ENCODE measurements at places on chromosomes 6 and 20. TPM values are rescaled to one million over a fixed set of nuclear protein-coding genes. Genes with fewer than 3 reads are reported as not detected.

GRCh38 chr20:38726804-38727606 lies 2.7 kb downstream of the SLC32A1 start:
- no peak overlapping the region for H3K27ac ChIP-seq
- peaks cover 97% of the 10 kb centered on the region for H3K27me3 ChIP-seq
- H3K36me3 ChIP-seq: no peaks in the 10 kb centered on the region

GRCh38 chr20:14777591-14777990 lies 440.2 kb upstream of the FLRT3 start:
- H3K27me3 ChIP-seq: no peaks in the 10 kb centered on the region
- no peak overlapping the region for H3K27ac ChIP-seq
- H3K4me1 ChIP-seq: no peaks in the 10 kb centered on the region
- no peak overlapping the region for H3K4me3 ChIP-seq
- H3K36me3 ChIP-seq: no peaks in the 10 kb centered on the region

The HLA-G gene
- total RNA-seq: 0.21 TPM

The TFEB gene
- 20.3 TPM for total RNA-seq

GRCh38 chr6:23111984-23112383 lies 542.6 kb downstream of the HDGFL1 start:
- H3K27ac ChIP-seq: no peak overlapping the region
- H3K4me3 ChIP-seq: no peak overlapping the region
- DNase-seq: no peak
- H3K4me1 ChIP-seq: no peaks in the 10 kb centered on the region
- H3K36me3 ChIP-seq: no peaks in the 10 kb centered on the region

GRCh38 chr20:6051505-6051904 lies 2.4 kb downstream of the LRRN4 start:
- H3K4me3 ChIP-seq: no peak overlapping the region
- H3K36me3 ChIP-seq: no peaks in the 10 kb centered on the region
- no peak for DNase-seq
- H3K27me3 ChIP-seq: peaks cover 4% of the 10 kb centered on the region

The LAMA4 gene
- total RNA-seq: 16.7 TPM

GRCh38 chr6:106442395-106442794 lies 81.9 kb downstream of the CRYBG1 start:
- H3K4me3 ChIP-seq: no peak overlapping the region
- no peaks in the 10 kb centered on the region for H3K4me1 ChIP-seq
- H3K27me3 ChIP-seq: peaks cover 15% of the 10 kb centered on the region
- no peaks in the 10 kb centered on the region for H3K36me3 ChIP-seq

- no peaks in the 10 kb centered on the region for H3K36me3 ChIP-seq
- no peaks in the 10 kb centered on the region for H3K27me3 ChIP-seq
- DNase-seq: no peak
- H3K4me3 ChIP-seq: no peak overlapping the region
- H3K27ac ChIP-seq: no peak overlapping the region
Observed at GRCh38 chr20:56223352-56223751, 25.2 kb upstream of the MC3R start.

DNA sequence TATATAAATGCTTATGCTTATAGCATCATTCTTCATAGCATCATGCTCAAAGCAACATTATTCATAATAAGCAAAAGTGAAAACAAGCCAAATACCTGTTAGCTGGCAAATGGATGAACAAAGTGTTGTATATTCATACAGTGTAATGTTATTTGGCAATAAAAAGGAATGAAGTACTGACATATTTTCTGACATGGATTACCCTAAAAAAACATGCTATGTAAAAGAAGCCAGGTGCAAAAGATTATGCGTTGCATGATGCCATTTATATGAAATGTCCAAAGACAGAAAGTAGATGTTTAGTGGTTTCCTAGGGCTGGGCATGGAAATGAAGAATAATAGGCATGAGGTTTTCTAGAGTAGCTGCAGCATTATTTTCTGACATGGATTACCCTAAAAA lies 77.1 kb downstream of the GFRA4 start:
- no peak for DNase-seq
- no peak overlapping the region for H3K27ac ChIP-seq
- peaks cover 32% of the 10 kb centered on the region for H3K36me3 ChIP-seq
- H3K4me1 ChIP-seq: no peaks in the 10 kb centered on the region

The OOEP gene
- total RNA-seq: not detected

- DNase-seq: peak; percentile 42
- peak overlapping the region; percentile 78 for H3K27ac ChIP-seq
Observed at GRCh38 chr6:37354526-37355384, 972 bp downstream of the RNF8 start.

GRCh38 chr6:148223424-148223842 lies 119.2 kb upstream of the SASH1 start:
- no peak for DNase-seq
- no peaks in the 10 kb centered on the region for H3K36me3 ChIP-seq
- no peak overlapping the region for H3K27ac ChIP-seq
- H3K4me3 ChIP-seq: no peak overlapping the region
- H3K4me1 ChIP-seq: no peaks in the 10 kb centered on the region
- no peaks in the 10 kb centered on the region for H3K27me3 ChIP-seq

- H3K27me3 ChIP-seq: no peaks in the 10 kb centered on the region
- peak; percentile 61 for DNase-seq
- H3K27ac ChIP-seq: peak overlapping the region; percentile 56
- H3K4me3 ChIP-seq: peak overlapping the region; percentile 39
Observed at GRCh38 chr6:21588481-21589351, 4.8 kb upstream of the SOX4 start.

DNA sequence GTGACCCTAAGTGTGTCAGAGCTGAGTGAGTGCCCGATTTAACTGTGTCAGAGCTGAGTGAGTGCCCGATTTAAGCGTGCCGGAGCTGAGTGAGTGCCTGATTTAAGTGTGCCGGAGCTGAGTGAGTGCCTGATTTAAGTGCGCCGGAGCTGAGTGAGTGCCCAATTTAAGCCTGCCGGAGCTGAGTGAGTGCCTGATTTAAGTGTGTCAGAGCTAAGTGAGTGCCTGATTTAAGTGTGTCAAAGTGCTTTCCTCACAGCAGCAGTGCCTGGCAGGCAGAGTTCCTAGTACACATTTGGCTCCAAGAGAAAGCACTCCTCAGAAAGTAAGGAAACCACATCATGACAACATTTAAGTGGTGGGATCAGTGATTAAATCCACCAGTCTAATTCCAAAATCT lies 13.2 kb downstream of the SERAC1 start:
- H3K27me3 ChIP-seq: no peaks in the 10 kb centered on the region
- H3K4me1 ChIP-seq: peaks cover 12% of the 10 kb centered on the region
- no peaks in the 10 kb centered on the region for H3K36me3 ChIP-seq
- DNase-seq: no peak

The PCSK2 gene
- 0.90 TPM for total RNA-seq

- no peak overlapping the region for H3K27ac ChIP-seq
- H3K4me1 ChIP-seq: peaks cover 4% of the 10 kb centered on the region
- H3K36me3 ChIP-seq: no peaks in the 10 kb centered on the region
- peak; percentile 35 for DNase-seq
Observed at GRCh38 chr6:22071270-22072041, 225.4 kb downstream of the PRL start.

- no peak for DNase-seq
- H3K27ac ChIP-seq: no peak overlapping the region
- no peaks in the 10 kb centered on the region for H3K27me3 ChIP-seq
- H3K4me1 ChIP-seq: no peaks in the 10 kb centered on the region
Observed at GRCh38 chr6:168116975-168117899, 38.2 kb upstream of the FRMD1 start.

DNA sequence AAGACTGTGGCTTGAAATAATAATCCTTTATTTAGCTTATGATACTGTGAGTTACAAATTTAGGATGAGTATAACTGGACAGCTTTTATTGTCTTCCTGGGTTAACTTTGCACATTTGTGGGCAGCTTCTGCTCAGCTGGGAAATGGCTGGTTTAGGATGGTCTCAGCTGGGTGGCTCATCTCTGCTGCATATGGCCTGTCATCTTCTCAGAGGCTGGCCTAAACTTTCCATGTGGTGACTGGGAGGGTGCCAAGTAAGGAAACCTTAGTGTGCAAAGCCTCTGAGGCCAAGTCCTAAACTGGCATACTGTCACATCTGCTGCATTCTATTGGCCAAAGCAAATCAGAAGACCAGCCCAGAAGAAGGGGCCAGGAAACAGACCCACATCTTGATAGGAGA lies 40.2 kb downstream of the BTBD3 start:
- no peak for DNase-seq
- H3K27me3 ChIP-seq: no peaks in the 10 kb centered on the region
- H3K27ac ChIP-seq: no peak overlapping the region
- no peak overlapping the region for H3K4me3 ChIP-seq
- H3K4me1 ChIP-seq: no peaks in the 10 kb centered on the region

The SLC35F1 gene
- total RNA-seq: 0.50 TPM

The VGLL2 gene
- not detected for total RNA-seq

- no peak for DNase-seq
- H3K4me1 ChIP-seq: no peaks in the 10 kb centered on the region
- no peaks in the 10 kb centered on the region for H3K27me3 ChIP-seq
- no peak overlapping the region for H3K4me3 ChIP-seq
- H3K27ac ChIP-seq: no peak overlapping the region
- no peaks in the 10 kb centered on the region for H3K36me3 ChIP-seq
Observed at GRCh38 chr6:3561725-3562124, 104.9 kb upstream of the SLC22A23 start.

GRCh38 chr6:11386726-11387125 lies 150.8 kb upstream of the TMEM170B start:
- no peak overlapping the region for H3K27ac ChIP-seq
- no peaks in the 10 kb centered on the region for H3K27me3 ChIP-seq
- no peak for DNase-seq
- no peaks in the 10 kb centered on the region for H3K4me1 ChIP-seq
- H3K36me3 ChIP-seq: no peaks in the 10 kb centered on the region

- H3K4me3 ChIP-seq: no peak overlapping the region
- H3K4me1 ChIP-seq: no peaks in the 10 kb centered on the region
- no peaks in the 10 kb centered on the region for H3K27me3 ChIP-seq
Observed at GRCh38 chr20:37240337-37241067, 21.1 kb downstream of the GHRH start.

GRCh38 chr20:37274851-37275524 lies 13.4 kb upstream of the GHRH start:
- H3K27ac ChIP-seq: peak overlapping the region; percentile 51
- no peaks in the 10 kb centered on the region for H3K36me3 ChIP-seq
- peaks cover 11% of the 10 kb centered on the region for H3K4me1 ChIP-seq
- H3K4me3 ChIP-seq: no peak overlapping the region
- no peaks in the 10 kb centered on the region for H3K27me3 ChIP-seq
- no peak for DNase-seq

DNA sequence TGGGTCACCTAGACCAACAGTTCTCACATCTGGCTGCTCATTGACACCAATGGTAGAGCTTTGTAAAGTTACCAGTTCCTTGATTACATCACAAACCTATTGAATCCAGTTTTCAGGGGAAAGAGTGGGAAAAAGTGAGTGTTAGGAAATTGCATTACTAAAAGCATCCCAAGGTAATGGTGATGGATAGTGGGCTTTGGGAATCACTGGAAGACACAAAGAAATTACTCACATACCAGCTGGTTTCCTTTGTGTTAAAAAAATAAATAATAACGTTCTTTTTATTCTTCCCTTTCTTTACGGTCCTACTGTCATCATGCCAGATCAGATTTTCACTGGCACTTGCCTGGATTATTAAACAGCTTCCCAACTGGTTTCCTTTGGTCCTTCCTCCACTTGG lies 370.7 kb downstream of the RFPL4B start:
- no peak for DNase-seq
- no peaks in the 10 kb centered on the region for H3K36me3 ChIP-seq
- no peak overlapping the region for H3K4me3 ChIP-seq

DNA sequence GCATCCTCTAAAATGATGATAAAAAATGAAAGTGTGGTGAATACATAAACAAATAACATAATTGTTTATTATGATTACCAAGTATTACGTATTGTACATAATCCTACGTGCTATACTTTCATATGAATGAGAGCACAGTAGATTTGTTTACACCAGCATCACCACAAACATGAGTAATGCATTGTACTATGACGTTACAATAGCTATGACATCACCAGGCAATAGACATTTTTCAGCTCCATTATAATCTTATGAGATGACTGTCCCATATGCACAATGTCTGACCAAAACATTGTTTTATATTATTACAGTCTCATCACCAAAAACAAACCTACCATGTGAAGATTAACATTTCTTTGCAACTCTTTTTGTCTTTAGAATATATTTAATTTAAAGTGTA lies 225.7 kb upstream of the TENT5A start:
- H3K4me1 ChIP-seq: no peaks in the 10 kb centered on the region
- no peak overlapping the region for H3K4me3 ChIP-seq
- no peaks in the 10 kb centered on the region for H3K36me3 ChIP-seq
- H3K27me3 ChIP-seq: no peaks in the 10 kb centered on the region
- H3K27ac ChIP-seq: no peak overlapping the region

- H3K36me3 ChIP-seq: no peaks in the 10 kb centered on the region
- peaks cover 15% of the 10 kb centered on the region for H3K4me1 ChIP-seq
- H3K27ac ChIP-seq: no peak overlapping the region
- no peak overlapping the region for H3K4me3 ChIP-seq
Observed at GRCh38 chr6:156880913-156881312, 103.7 kb downstream of the ARID1B start.

GRCh38 chr6:80531681-80532619 lies 425.5 kb downstream of the BCKDHB start:
- H3K36me3 ChIP-seq: no peaks in the 10 kb centered on the region
- H3K27ac ChIP-seq: no peak overlapping the region
- no peaks in the 10 kb centered on the region for H3K27me3 ChIP-seq
- no peak for DNase-seq
- H3K4me1 ChIP-seq: no peaks in the 10 kb centered on the region

- H3K4me1 ChIP-seq: peaks cover 7% of the 10 kb centered on the region
- DNase-seq: no peak
- H3K36me3 ChIP-seq: no peaks in the 10 kb centered on the region
- H3K4me3 ChIP-seq: no peak overlapping the region
Observed at GRCh38 chr6:4366635-4367395, 231.4 kb upstream of the ECI2 start.

DNA sequence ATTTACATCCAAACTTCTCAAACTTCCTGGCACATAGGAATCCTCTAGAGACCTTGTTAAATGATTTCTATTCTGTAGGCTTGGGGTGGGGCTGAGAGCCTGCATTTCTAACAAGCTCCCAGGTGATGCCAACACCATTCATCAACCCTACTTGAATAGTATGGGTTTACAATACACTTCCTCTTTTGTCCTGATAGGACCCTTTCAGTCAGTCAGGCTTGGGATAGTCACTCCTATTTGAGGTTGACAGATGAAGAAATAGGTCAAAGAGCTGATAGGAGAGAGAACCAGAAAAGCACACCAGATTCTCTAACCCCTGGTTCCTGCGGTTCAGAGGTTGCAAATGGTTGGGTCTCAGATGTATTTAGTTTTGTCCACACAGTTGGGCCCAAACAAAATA lies 273.4 kb downstream of the TSHZ2 start:
- H3K27me3 ChIP-seq: no peaks in the 10 kb centered on the region
- no peaks in the 10 kb centered on the region for H3K36me3 ChIP-seq
- DNase-seq: no peak
- no peaks in the 10 kb centered on the region for H3K4me1 ChIP-seq
- H3K4me3 ChIP-seq: no peak overlapping the region
- no peak overlapping the region for H3K27ac ChIP-seq

Measured in adrenal gland (tissue), 19 donors.